Activated CD4-positive, alpha-beta T cell treated with anti-CD3 and anti-CD28 coated beads, Interleukin-2, amount 50 U/mL, for 48 hours (primary cell): ENCODE measurements at places on chromosomes 5 and 9.
A peak's percentile ranks its signal among the peaks of the same experiment; 100 is the strongest.

GRCh38 chr5:6401410-6401809, 23.1 kb upstream of the MED10 start:
- no peak for DNase-seq

DNA sequence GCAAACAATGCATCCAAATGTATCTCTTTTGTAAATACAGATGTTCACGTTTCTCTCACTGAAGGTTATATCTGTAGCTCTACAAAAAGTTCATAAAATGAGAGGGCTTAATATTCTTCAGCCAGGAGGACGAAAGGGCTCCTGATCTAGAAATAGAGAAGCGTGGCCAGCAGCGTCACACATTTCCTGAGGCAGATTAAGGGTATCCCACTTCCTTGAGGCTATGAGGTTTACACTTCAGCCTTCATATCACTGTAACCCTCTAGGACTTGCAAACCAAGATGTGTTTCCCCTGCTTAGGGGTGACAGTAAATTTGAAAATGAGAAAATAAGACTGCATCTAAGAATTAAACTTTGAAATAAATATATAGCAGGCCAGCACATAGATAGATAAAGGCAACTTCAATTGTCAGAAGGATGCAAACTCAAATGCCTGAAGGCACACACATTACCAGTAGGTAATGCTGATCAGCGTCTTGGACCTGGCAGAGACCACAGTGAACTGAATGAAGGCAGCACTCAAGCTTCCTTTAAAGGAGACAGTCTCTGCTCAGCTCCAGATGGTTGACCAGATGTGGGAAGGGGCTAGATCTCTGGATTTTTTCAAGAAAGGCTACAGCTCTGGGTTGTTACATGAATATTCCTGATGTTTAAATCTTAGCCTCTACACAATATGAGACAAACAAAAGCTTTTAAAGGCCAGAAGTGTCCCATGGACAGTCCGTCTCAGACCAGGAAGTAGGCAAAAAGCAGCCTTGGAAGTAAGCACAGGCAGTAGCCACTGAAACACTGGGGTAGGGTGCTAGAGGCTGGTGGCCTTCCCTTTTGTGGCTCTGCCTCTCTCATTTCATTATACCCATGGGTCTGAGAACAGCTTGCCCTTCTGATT, 197.7 kb downstream of the MCTP1 start:
- no peak for DNase-seq

DNA sequence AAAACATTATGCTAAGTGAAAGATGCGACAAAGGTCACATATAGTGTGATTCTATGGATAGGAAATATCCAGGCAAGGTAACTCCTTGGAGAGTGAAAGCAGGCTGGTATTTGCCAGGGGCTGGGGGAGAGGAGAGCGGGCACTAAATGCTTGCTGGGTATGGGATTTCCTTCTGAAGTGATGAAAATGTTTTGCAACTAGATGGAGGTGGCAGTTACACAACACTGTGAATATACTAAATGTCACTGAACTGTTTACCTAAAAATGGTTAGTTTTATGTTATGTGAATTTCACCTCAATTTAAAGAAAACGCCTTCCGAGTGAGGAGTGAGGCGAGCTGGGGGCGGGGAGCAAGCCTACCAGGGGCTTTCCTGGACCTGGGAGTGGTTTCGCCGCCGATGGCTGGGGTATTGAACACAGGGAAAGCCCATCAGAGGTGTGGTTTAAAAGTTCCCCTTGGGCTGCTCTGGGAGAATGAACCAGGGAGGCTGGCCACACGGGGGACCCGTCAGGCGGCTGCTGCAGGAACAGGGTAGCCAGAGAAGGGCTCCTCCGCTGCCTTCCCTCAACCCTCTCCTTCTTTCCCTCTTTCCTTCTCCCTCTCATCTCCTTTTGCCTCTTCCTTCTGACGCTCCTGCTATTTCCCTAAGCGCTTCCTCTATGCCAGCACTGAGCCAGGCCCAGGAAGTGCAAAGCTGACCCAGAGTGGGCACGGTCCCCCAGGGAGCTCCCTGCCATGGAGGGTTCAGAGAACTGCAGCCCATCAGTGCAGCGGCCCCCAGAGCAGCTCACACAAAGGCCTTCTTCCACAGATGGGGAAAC, 4.9 kb downstream of the AKNA start:
- peak; percentile 85 for DNase-seq

- DNase-seq: no peak
Observed at GRCh38 chr5:150021491-150022157, 21.1 kb downstream of the HMGXB3 start.

DNA sequence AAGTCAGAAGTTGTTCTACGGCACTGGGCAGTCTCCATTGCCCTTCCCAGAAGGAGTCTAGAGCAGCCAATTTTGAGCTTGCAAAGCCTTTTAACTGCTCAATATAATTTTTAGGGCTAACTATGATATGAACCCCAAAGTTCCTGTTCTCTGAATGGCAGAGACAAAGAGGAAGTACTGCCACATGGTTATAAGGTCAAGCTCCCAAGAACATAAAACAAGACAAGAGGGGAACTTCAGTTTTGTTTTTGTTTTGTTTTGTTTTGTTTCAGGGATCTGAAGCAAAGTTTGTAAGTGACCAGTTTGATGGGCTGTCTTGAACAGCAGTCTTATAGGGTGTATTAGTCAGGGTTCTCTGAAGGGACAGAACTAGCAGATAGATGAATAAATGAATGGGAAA, 11.9 kb upstream of the SMC2 start:
- DNase-seq: no peak

GRCh38 chr9:121199921-121200320, 1.7 kb downstream of the RAB14 start:
- DNase-seq: no peak

DNA sequence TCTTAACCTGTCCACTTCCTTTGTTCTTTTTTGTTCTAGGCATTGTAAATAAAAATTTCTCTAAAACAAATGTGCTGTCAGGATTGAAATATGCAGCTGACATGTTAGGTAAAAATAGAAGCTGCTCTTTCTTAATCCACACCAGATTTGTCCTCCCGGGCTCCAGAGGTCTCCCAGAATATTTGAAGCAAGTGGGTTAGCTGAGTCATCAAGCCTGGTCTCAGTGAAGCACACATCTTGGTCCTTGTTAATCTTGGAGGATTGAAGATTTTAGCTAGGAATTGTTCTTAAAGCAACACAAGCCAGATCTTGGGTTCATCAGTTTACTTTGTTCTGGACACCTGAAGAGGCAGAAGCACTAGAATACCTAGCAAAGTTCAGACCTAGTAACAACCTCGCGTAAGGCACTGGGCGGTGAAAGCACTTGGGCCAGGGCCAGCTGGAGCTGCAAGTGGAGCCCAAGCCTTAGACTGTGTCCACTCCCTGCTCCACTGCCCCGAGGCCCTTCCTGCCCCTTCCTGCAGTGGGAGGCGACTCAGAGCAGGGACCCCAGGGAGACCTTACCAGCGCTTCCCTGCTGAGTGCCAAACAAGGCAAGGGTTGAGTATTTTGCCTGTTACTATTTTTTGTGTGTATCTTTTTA, 36.5 kb downstream of the HABP4 start:
- no peak for DNase-seq

DNA sequence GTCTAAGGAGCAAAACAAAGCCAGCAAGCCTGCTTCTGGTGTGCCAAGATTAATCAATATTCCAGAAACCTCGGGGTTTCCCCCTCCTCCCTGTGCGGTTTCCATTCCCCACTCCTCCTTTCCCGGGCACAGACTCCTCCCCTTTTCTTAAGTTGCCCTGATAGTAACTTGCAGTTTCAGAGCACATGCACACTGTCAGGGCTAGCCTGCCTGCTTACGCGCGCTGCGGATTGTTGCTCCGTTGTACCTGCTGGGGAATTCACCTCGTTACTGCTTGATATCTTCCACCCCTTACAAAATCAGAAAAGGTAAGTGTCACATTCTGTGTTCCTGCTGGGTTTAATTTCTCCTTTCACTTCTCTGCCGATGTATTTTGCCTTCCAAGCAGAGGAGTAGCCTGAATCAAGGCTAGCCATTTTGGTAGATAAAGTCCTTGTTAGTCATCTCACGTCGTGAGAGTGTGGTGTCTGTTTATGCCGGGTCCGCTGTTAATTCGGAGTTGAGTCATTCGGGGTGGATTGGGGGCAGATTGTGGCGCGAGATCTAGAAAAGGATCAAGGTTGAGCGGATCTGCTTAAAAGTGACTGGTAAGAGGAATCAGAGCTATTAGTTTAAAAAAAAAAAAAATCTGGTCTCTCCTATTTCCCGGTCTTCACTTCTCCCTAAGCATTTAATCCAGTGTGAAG, at the start of gene SLC1A3:
TSS of gene SLC1A3 (plus strand) at position 179 of the 686 bp plus-strand sequence. CDS start 1,818 bp downstream, outside the sequence.
- peak; percentile 63 for DNase-seq

DNA sequence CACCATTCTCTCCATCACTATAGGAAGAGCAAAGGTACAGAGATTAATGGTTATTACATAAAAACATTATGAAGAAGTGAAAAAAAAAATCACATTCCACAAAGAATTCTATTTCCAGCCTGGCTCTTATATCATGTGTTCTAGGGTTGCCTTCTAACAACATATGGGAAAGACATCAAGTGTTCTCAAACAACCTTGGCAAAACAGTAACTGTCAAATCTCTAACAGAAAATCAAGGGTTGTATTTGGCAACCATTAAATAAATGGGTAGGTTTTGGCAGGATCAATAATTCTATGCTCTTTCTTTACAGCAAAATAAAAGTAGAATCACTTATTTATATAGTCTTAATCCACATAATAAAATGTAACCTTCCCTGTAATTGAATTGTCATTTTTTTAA, 728.9 kb downstream of the MAT2B start:
- no peak for DNase-seq

GRCh38 chr5:79512049-79512448, 1.9 kb downstream of the HOMER1 start:
- DNase-seq: no peak

DNA sequence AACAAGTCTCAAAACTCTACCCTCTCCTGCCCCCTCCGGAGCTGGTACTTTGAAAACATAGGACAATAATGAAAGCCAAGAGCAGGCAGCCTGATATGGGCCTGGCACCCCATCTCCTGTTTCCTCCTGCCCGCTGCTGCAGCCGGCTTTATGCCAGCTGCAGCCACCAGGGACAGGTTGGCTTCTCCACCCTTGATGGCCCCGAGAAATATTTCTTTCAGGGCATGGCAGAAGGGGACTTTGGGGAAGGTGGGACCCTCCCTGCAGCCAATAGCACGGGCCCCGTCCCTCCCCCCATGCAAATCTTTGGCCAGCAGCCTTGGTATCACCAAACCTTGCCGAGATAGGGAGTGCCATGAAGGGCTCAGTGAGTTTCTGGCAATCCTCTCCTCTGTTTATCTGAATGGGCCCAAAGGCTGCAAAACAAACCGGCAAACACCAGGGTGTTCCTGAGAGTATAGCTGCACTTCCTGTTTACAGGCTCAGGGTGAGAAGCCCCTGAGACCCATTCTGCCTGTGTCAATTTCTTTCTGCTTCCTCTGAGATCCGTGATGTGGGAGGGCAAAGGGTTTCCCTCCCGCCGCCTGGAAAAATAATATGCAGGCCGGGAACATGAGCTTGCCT, 73.4 kb upstream of the BOD1 start:
- no peak for DNase-seq

- peak; percentile 46 for DNase-seq
Observed at GRCh38 chr5:14011089-14012020, 66.9 kb upstream of the DNAH5 start.

- DNase-seq: no peak
Observed at GRCh38 chr5:158061451-158061850, 202.5 kb upstream of the CLINT1 start.

- DNase-seq: no peak
Observed at GRCh38 chr5:98517560-98518366, 255.7 kb upstream of the RGMB start.

DNA sequence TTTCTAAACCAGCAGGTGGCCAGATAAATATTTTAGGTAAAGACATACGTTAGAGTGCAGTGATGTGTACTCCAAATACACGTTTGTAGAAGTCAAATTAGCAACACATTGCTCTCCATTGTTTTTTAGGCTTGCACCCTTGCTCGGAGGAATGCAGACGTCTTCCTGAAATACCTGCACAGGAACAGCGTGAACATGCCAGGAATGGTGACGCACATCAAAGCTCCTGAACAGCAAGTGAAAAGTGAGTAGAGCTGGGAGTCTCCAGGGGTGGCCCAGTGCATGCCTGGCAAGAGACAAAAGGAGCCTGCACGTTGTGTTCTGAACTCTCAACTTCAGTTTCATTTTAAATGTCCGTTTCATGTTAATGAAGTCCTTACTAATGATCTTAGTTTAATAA, 207.5 kb upstream of the OTULINL start:
- DNase-seq: no peak

- DNase-seq: no peak
Observed at GRCh38 chr9:101931756-101932155, 193.3 kb upstream of the GRIN3A start.

DNA sequence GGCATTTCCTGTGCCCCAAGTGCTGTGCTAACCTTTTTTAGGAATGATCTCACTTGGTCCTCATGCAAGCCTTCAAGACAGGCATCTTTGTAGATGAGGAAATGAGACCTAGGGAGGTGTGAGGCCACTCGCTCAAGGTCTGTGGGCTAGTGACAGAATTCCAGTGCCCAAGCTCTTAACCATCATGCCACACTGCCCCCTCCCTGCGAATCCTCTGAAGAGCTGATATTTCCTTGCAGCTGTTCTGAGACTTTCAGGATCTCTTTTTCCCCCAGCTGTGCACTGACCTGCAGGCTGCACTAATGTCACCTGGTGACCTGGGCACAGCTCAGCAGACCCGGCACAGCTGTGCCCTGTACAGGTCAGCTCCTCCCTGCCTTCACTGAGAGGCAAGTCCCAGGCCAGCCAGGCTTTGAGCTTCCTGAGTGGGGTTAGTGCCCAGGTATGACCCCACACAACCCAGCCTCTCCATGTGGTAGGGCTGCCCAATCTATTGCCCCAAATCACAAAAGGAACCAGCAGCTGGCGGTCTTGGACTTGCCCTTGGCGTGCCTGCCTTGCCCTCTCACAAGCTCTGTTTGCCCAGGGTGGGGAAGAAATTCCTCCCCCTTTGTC, 32.7 kb downstream of the MORN5 start:
- DNase-seq: no peak

DNA sequence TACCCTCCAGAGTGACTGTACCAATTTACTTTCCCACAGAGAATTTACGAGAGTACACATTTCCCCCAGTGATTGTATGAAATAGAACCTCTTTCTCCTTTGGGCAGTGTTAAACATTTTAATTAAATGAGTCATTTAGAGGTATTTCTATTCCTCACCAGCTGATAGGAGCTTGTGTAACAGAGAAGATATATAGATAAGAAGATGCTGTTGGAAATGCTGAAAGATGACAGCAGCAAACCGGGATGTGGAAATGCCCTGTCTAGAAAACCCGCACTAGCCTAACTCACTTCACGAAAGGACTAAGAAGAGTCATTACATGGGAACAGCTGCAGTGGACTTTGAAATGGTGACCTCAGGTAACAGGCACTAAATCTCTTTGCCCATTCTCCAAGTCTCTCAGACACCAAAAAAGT, 68.3 kb downstream of the LPAR1 start:
- no peak for DNase-seq

GRCh38 chr5:36607114-36607571, 737 bp downstream of the SLC1A3 start:
- no peak for DNase-seq

- no peak for DNase-seq
Observed at GRCh38 chr9:73863924-73864323, 633.2 kb upstream of the RORB start.
